Motor neuron (in vitro differentiated cells): ENCODE measurements at places on chromosomes 3 and 15.

DNA sequence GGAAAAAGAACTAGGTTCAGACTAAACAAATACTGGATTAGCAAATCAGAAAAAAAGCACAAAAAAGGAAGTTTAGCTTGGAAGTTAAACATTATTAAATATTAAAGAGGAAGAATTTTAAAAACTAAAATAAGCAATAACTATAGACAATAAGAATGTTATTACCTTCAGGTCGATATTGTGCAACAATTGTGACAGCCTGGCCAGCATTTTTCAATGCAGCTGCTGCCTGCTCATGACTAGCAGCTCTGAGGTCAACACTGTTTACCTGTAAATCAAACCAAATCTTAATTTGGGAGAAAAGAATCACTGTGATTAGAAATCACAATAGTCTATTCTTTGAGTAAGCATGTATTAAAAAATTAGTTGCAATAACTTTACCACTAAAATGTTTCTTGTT, 75.1 kb upstream of the MELTF start:
- no peak for ATAC-seq

DNA sequence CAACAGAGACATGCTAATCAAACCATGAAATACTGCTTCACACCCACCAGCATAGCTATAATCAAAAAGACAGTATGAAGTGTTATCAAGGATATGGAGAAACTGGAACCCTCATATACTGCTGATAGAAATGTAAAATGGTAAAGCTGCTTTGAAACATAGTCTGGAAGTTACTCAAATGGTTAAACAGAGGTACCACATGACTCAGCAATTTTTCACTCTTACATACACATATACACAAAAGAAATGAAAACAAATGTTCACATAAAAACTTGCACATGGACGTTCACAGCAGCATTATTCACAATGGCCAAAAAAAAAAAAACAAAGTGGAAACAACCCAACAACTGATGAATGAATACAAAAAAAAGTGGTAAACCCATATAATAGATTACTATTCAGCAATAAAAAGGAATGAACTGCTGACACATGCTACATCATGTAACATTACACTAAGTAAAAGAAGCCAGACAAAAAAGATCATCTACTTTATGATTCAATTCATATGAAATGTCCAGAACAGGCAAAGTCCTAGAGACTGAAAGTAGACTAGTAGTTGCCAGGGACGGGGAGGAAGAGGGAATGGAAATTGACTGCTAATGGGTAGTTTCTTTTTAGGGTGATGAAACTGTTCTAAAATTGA, 23.2 kb downstream of the ZNF148 start:
- peak; percentile 76 for ATAC-seq

GRCh38 chr15:33064878-33065277, 129.6 kb downstream of the FMN1 start:
- ATAC-seq: no peak

DNA sequence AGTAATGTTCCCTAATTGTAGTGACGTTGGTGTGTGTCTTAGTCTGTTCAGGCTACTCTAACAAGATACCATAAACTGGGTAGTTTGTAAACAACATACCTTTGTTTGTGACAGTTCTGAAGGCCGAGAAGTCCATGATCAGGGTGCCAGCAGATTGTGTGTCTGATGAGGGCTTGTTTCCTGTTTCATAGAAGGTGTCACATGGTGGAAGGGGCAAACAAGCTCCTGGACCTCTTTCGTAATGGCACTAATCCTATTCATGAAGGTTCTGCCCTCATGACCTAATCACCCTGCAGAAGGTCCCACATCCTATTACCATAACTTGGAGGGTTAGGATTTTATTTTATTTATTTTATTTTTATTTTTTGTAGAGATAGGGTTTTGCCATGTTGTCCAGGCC, 11.1 kb downstream of the ATXN7 start:
- ATAC-seq: no peak

GRCh38 chr3:187006864-187007630, 76.7 kb downstream of the ST6GAL1 start:
- no peak for ATAC-seq

DNA sequence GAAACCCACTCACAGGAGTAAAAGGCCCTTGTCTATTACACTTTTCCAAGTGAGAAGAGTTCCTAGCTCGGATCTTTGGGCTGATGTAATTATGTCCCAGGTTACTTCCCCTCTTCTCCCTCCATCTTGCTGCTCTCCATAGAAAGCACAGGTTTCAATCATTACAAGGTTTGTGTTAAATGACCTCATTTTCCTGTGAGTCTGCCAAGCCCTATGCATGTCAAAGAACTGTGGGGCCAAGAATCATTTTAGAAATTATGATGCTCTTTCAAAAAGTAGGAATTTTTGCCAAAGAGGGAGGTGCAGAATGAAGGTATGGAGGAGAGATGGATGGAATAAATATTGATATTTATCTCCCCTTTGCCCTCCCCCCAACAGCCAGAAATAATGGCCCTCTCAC, 129.3 kb upstream of the TPM1 start:
- no peak for ATAC-seq

DNA sequence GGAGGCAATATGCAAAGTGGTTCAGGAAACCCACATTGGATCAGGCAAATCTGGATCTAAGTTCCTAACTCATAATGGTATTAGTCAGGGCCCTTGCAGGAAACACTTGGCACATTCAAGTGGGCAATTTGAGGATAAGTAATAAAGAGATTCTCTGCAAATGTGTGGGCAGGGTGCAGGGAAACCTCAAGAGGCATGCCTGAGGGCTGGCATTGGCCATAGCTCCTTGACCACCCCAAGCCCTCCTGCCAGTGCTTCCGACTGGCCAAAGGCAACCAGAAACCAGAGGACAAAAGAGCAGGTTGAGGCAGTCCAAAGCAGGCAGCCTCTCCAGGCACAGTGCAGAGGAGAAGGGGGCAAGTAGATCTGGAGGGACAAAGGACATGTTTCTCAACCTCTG, 130.8 kb upstream of the SNTN start:
- ATAC-seq: no peak
